ENCODE measurements at places on chromosomes 3 and 15. TPM values are rescaled to one million over a fixed set of nuclear protein-coding genes. Genes with fewer than 3 reads are reported as not detected.
A peak's percentile ranks its signal among the peaks of the same experiment; 100 is the strongest.

DNA sequence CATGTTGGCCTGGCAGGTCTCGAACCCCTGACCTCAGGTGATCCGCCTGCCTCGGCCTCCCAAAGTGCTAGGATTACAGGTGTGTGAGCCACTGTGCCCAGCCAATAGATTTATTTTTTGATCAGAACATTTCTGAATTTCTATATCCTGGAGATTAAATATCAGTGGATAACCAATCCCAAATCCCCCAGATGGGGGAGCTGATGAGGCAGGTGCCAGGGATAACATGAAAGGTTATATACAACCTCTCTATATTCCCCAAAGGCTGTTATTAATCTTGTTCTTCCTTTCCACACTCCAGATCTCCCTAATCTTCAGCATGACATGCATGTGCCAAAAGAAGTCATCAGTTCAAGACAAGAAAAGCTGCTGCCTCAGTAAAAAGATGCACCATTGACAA lies 112.3 kb downstream of the WDR76 start:
- no peak for DNase-seq

- DNase-seq, result no peak
Measured at GRCh38 chr15:26158176-26158575, 295.0 kb upstream of the ATP10A start.

DNA sequence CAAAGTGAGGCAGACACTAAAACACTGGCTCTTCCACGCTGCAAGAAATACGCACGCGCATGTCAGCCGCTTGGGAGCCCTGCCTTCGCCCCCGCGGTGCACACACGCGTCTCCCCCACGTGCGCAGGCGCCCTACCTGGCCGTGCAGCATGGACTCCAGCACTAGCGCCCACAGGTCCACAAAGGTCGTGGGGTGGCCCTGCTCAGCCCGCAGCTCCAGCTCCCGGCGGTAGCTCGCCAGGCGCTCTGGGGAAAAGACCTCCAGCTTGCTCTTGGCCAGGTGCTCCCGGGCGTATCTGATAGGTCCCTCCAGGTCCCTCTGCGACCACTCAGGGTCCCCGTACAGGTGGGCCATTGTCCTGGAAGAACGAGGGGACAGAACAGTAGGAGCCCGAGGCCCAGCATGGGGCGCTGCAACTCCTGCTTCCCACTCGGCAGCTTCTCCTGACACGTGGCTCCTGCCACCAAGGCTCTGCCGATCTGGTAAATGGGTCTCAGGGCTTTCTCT lies 14.9 kb downstream of the PLA2G4D start:
- peak; percentile 46 for DNase-seq

GRCh38 chr3:71689291-71689690 lies 35.9 kb downstream of the EIF4E3 start:
- DNase-seq, result no peak

DNA sequence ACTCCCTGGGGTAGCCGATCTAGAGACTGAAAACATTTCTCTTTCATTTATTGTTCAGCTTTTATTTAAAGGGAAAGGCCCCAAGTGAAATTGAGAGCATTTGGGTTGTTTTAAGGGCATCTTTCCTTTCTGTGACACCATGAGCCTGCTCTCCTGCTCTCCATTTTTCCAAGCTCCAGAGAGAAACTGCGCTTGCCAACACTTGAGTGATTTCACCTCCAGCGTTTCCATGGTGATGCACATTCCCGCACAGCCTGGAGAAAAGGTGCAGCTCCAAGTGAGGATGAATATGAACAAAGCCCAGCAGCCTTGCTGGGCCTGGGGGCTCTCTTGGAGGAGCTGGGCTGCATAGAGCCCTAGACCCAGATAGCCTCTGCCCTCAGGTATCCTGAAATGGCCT lies 159.2 kb upstream of the PPP2R3A start:
- no peak for DNase-seq

DNA sequence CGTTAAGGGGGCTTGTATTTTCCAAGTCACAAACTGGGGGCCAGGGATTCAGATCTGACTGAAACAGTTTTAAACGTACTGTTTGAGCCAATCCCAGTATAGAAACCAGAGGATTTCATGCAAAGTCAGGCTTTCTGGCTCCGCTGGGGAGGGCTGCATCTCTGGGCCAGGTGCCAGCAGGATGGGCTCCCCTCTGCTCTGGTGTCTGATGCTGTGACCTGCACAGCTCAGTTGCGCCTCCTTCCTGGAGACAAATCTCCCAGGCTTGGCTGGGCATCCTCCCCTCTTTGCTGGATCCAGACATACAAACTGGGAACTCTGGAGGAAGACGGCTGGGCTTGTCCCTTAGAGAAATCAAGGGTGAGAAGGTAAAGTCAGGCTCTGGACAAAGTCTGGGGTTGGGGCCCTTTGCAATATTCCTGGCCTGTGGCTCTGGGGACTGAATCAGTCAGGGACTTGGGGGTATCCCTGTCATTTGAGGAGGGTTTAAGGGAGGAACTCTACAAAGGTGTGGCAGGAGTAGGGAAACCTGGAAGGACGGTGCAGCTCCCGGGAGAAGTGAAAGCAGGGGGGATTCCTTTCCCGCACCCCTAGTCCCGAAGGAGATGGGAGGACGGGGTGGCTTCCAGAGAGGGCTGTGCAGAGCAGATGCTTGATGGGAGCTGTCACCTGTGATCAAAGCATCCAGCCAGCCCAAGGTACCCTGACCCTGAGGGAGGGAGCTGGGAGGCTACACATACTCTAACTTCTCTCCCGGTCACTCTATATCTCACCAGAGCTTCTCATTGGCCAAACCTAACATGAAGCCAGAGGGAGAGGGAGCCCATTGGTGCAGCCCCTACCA lies 114.8 kb upstream of the ATP2B2 start:
- DNase-seq, result no peak

- no peak for DNase-seq
Measured at GRCh38 chr3:143526011-143526545, 322.2 kb downstream of the SLC9A9 start.

DNA sequence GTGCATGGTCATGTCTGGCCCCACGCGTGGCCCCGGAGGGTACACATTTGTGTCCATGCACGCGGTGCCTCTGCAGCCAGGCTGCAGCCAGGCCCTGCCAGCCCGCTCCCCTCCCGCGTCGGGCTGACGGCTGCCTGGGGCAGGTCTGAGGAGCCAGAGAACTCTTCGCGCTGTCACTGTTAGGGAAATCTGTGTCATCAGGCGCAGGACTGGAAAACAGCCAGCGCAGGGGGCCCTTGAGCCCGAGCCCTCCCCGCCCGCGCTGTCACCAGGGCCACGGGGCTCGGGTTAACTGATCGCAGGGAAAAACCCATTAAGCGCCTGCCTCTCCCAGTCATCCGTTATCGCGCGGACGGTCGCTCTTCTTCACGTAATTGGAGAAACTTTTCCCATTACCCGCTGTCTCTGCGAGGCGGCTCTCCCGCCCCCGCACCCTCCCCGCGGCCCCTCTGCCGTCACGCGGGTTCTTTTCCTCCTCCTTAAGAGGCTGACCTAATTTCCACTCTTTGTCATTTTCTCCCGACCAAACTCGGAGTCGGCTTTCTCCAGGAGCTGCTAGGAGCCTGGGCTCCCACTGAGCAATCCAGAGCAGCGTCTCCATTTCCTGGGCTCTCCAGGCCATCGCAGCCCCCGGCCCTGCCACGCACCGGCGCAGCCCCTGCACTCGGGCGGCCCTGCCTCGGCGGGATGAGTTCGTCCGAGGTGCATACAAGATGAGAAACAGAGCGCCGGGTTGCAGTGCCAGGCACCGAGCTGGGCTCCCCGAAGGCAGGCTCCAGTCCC lies 57.5 kb upstream of the PRR23E start:
- no peak for DNase-seq

- no peak for DNase-seq
Measured at GRCh38 chr3:113285741-113286140, 74.4 kb downstream of the BOC start.

DNA sequence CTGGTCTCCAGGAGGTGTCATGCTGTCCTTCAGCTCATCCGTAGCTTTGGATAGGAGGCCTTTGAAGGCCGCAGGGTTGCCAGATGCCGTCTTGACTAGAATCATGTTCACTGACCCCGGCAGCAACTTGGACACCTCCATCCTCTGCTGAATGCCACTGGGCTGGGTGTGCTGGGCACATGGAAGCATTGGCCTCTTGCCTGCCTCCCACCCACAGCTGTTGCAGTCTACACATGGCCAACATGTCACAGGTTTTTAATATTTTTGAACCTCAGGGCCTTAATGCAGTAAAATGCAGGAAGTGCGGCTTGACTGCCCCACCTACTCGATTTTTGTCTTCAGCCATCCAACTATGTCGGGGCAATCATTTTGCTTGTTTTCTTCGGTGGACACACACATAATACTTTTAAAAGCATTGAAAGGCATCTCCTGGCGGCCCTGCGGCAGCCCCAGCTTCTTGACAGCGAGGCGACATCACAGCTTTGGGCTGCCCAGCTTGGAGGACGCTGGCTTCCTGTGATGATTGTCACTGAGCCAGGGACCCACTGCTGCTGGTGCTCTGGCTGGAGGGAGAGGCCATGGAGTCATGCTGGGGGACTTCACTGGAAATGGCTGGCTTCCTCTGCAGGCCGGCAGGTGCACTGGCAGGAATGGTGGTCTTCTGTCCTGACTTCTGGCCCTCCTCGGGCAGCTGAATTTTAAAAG lies 31.6 kb upstream of the ACAD9 start:
- no peak for DNase-seq

DNA sequence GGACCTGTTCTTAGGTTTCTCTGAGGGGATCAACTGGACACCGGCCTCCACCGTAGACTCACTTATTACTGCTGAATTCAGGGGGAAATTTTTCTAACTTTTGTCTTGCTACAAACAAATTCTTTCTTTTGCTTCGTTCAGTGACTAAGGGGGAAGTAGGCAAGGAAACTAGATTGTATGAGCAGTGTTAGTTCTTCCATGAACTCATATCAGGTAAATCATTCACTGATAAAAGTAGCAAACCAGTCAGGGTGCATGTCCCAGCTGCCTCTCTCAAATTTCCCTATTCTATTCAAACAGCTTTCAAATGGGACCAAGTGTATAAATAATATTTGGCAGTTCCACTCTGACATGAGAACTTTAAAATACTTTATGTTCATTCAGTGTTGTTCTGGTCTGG lies 7.3 kb upstream of the CCDC13 start:
- no peak for DNase-seq

- DNase-seq, result no peak
Measured at GRCh38 chr3:7194071-7194835, 333.3 kb downstream of the GRM7 start.

GRCh38 chr15:48928877-48929538 lies 34.7 kb downstream of the SHC4 start:
- DNase-seq, result no peak

- no peak for DNase-seq
Measured at GRCh38 chr3:31065765-31066164, 171.3 kb upstream of the GADL1 start.

DNA sequence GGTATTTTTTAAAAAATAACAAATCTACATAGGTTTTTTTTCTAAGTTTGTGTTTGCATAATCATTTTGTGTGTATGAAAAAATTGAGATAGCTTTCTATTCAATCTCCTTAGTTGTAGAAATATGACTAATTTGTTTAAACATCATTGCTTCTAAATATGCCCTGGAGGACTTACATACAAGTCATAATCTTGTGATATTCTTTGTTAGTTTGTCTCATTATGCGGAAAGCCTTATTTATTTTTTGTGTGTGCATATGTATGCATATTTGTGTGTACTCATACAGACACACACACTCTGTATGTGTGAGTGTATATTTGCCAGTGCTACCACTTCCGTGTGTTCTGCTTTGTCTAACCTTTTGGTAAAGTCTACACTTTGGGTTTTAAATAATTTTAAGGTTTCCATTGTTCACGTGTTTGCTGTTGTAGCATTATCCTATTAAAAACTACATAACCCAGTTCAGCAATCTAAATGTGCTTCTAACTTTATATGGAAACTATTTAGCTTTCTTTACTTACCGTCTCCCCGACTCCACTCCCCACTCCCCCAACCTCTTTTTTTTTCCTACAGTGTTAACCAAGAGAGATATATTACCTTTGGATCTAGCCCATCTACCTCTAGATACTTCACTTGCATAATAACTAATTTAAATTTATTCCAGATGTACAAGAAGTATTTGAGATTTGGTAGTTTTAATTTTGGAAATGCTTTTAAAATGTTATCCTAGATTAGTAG lies 111.7 kb downstream of the FNDC3B start:
- no peak for DNase-seq

DNA sequence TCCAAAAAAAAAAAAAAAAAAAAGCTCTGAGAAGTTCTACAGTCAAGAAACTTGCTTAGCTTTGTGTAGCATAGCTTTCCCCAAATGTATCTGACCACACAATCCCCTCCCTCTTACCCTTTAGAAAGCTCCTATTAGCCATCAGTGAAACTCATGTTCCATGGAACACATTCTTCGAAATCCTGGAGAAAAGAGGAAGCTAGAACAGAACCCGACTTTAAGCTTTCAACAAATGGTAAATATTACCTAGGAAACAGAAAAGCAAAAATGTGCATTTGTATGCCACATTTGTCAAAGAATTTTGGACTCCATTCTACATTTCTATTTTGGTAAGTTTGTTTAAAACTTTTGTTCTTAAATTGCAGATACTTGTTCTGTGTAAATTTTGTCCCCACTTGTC lies 17.4 kb upstream of the CRTC3 start:
- no peak for DNase-seq

DNA sequence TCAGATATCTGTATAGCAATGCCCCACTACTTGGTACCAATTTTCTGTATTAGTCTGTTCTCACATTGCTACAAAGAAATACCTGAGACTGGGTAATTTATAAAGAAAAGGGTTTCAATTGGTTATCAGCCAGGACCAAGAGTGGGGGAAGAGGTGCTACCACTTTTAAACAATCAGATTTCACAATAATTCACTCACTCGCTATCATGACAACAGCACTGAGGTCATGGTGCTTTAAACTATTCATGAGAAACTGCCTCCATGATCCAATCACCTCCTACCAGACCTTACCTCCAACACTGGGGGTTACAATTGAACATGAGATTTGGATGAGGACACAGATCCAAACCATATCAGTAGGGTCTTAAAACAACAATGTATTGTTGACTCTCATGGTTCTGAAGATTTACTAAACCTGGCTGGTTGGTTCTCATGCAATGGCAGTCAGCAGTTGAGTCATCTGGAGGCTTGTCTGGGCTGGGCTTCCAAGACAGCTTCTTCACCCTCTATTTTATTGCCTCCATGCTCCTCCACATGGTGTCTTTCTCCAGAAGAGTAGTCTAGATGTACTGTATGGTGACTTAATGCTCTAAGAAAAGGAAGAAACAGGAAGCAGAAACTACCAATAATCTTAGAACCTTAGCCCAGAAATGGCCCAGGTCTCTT lies 21.2 kb upstream of the TM4SF4 start:
- no peak for DNase-seq

DNA sequence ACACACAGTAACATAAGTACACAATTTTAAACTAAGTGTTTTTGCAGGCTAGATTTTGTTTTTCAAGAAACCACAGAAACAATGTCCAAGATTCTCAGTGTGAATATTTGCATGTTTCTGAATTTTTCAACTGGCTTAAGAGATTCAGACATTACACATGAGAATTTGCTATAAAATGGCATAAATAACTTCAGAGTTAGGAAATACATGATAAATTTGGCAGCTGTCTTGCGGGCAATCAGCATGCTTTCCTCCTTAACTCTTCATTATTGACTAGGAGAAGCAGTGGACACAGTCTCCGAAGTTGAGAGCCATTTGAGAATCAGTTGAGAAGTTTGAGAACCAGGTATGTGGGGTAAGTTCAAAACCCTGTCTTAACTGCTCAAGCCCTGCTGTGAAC lies 625.6 kb upstream of the SGO1 start:
- no peak for DNase-seq

The TMEM158 gene
- 11.8 TPM for total RNA-seq

The SNURF gene
- total RNA-seq, result 10.5 TPM

The RARRES1 gene
- total RNA-seq, result 40.6 TPM

The MEGF11 gene
- total RNA-seq, result not detected

The PAQR5 gene
- 0.83 TPM for total RNA-seq

The GPR160 gene
- not detected for total RNA-seq

The SLC27A2 gene
- total RNA-seq, result not detected

The BFSP2 gene
- total RNA-seq, result not detected

Measured in sigmoid colon (tissue), 7 donors.